ENCODE measurements at places on chromosomes 16 and 17. TPM values are rescaled to one million over a fixed set of nuclear protein-coding genes. Genes with fewer than 3 reads are reported as not detected.

DNA sequence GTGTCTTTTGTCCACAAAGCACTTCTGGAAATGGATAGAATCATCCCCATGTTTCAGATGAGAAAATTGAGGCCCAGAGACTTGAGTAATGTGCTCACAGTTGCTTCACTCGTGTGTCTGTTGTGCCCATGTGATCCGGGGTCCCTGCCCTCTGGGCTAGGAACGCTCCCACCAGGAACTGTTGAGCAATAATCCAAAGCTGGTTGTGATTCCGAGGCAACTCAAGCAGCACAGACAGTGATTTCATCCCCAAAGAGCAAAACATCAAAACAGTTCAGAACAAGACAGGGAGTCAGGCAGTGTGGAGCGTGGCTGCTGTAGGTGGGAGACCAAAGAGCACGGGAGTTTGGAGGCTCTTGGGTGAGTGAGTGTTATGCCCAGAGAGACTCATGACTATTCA lies 205.0 kb upstream of the ASIC2 start:
- no peak for DNase-seq

DNA sequence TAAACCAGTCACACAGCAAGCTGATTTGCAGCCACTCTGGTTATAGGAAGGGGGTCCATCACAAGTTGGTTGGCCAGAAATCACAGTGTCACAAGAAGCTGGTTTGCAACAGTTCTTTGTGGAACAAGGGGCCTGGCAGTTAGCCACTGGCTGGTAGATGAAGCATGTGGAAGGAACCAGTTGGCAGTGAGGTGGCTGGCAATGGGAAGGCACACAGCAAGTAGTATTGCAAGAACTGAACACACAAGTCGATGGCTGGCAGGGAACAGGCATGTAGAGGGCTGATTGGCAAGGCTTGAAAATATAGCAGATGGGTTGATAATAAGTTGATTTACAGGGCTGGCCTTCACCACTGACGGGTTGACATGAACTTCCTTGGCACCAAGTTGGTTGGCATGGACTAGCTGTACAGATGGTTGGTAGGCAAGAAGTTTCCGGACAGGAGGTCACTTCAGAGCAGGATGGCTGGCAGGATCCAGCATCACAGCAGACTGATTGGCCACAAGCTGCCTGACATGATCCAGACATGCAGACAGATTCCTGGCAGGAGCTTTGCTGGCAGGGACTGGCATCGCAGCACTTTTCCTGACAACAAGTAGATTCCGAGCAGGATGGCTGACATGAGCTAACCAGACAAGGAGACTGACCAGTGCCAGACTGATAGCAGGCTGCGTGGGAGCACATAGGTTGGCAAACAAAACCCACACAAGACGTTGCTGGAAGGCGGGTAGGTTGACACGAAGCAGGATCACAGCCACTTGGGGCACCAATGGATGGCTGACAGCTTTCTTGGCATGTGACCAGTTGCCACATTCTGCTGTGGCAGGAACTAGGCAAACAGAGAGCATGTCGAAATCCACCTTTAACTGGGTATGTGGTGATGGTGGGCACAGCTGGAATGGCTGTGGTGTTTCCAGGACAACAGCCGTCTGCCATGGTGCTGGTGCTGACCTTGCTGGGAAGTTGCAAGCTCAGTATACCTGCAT lies at the start of gene KRTAP29-1:
Gene KRTAP29-1 (minus strand): TSS at position 936 of the 986 bp plus-strand sequence. CDS start 0 bp downstream, at position 936.
- peak; percentile 96 for DNase-seq

The C17orf107 gene
- 3.7 TPM for polyA plus RNA-seq

DNA sequence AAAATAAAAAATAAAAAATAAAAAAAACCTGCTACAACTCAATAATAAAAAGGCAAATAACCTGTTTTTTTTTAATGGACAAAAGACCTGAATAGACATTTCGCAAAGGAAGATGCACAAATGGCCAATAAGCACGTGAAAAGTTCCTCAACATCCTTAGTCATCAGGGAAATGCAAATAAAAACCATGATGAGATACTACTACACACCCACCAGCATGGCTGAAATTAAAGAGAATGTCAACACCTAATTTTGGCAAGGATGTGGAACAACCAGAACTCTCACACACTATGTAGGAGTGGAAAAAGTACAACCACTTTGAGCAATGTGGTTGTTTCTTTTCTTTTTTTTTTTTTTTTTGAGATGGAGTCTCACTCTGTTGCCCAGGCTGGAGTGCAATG lies 24.6 kb downstream of the COG7 start:
- no peak for DNase-seq

The HS3ST4 gene
- 18.3 TPM for polyA plus RNA-seq
